ENCODE measurements at places on chromosomes 12 and 14.

- no peak for DNase-seq
Measured at GRCh38 chr12:89951050-89951693, 242.5 kb upstream of the ATP2B1 start.

DNA sequence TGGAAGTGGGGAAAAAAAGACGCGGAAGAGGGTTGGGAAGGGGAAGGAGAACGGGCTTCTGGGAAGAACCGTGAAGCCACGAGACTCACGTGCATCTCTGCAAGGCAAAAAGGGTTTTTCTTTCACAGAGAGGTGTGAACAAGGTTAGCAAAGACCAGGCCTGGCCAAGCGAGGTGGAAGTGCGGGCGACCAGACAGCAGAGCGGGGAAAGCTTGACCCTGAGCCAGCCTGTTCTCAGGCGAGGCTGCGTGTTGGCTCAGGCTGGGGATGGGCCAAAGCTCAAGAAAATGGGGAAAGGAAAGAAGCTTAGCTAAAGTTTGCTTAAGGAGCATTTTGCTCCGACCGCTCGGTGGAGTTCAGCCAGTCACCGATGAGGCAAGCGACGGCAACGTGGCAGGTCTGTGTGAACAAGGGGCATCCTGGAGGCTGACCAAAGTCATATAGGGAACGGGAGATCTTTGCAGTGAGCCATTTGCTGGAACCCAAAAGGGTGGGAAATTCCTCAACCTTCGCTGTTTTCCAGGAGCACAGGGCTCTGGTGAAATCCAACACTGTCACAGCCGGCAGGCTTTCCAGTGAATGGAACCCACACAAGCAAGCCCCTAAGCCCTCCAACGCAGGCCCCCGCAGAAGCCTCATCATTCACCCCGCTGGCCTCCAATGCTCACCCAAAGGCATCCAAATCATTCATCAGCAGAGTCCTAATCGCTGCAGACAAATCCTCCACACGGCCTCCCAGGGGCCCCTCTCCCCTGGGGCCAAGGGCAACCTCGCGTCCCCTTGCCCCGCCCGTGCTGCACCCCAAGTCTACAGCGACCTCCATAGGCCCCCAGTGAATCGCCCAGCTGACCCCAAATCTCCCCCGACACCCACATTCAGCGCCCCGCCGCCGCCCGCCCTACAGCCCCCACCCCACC lies 754 bp downstream of the ZNF605 start:
- DNase-seq = peak; percentile 75

- DNase-seq = no peak
Measured at GRCh38 chr12:21111732-21112131, 19.3 kb upstream of the SLCO1B1 start.

DNA sequence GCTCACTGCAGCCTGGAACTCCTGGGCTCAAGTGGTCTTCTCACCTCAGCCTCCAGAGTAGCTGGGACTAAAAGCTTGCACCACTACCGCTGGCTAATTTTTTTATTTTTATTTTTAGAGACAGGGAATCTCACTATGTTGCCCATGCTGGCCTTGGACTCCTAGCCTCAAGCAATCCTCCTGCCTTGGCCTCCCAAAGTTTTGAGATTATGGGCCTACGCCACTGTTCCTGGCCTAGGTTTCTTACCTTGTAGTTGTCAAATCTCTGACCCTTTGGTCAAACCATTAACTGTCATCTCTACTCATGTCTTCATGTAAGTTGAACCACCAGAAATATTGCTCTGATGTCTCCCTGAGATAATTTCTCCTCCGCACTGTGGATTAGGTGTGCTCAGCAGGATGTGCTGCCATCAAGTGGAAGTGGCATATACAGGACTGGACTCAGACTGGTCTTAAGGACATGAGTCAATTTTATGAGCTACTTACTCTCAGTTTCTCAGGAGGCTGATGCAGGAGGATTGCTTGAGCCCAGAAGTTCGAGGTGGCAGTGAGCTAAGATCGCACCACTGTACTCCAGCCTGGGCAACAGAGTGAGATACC lies 28.5 kb downstream of the ACTR6 start:
- DNase-seq = no peak

- no peak for DNase-seq
Measured at GRCh38 chr12:644303-644639, 19.0 kb downstream of the NINJ2 start.

DNA sequence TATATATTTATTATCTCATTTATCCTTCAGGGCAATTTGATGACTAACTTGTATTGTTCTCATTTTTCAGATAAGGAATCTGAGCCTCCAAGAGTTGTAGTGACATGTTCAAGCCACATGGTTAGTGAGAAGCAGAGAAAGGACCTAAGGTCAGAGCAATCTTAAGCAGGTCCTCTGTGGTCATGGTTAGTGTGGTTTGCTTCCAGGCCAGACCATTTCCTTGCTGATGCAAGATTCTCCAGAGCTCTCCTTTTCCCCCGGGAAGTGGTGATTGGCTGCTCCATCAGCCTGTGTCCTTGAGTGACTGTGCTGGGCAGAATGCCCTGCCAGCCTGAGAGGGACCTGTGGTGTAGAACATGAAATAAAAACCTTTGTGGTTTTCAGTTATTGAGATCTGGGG lies 141.3 kb downstream of the KTN1 start:
- peak; percentile 53 for DNase-seq
